ENCODE measurements at places on chromosomes 1 and 21. TPM values are rescaled to one million over a fixed set of nuclear protein-coding genes. Genes with fewer than 3 reads are reported as not detected.

DNA sequence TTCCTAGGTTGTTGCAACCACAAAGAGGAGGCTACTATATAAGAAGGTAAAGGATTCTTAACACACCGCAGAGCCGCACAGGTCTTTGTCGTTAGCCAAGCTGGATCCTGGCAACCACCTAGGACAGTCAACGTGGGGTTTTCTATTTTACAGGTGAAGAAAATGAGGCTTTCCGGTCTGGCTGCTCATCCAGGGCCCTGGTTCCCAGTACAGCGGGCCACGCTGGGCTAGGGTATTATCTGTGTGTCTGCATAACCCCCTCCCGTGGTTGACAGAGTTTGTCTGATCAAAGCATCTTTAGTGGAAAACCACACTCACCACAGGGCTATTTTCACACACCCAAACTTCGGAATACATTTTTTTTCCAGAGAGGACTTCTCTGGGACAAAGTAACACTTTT lies 39.0 kb upstream of the PDE9A start:
- H3K4me3 ChIP-seq: no peak overlapping the region
- no peak for DNase-seq
- H3K4me1 ChIP-seq: no peaks in the 10 kb centered on the region
- no peaks in the 10 kb centered on the region for H3K36me3 ChIP-seq
- no peak overlapping the region for H3K27ac ChIP-seq

GRCh38 chr1:158496374-158496773 lies 24.4 kb downstream of the OR10R2 start:
- H3K4me1 ChIP-seq: no peaks in the 10 kb centered on the region
- H3K27ac ChIP-seq: no peak overlapping the region
- H3K36me3 ChIP-seq: no peaks in the 10 kb centered on the region
- H3K27me3 ChIP-seq: no peaks in the 10 kb centered on the region

GRCh38 chr1:161311595-161312181 lies 1.9 kb upstream of the MPZ start:
- H3K27me3 ChIP-seq: peaks cover 5% of the 10 kb centered on the region
- no peak overlapping the region for H3K27ac ChIP-seq
- no peak for DNase-seq
- no peaks in the 10 kb centered on the region for H3K36me3 ChIP-seq
- H3K4me1 ChIP-seq: peaks cover 3% of the 10 kb centered on the region
- no peak overlapping the region for H3K4me3 ChIP-seq

- H3K4me1 ChIP-seq: no peaks in the 10 kb centered on the region
- peaks cover 21% of the 10 kb centered on the region for H3K36me3 ChIP-seq
- DNase-seq: no peak
- no peak overlapping the region for H3K27ac ChIP-seq
Measured at GRCh38 chr1:155719703-155720102, 30.8 kb downstream of the DAP3 start.

DNA sequence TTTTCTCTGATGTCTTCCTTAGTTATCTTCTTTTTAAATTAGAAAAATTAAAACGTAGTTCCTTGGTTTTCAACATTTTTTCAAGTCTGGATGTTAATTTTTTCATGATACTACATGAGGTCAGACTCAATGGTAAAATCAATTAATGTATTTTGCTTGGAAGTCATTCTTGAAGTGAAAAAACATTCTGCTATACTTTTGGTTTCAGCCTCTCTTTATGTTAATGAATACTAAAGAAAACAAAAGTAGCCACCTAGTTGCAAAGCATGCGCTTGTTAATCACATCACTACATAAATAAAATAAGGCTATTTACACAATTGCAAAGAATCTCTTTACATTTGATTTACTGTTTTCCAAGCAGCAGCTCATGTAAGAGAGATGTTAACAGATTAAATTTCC lies 170.4 kb downstream of the LIPI start:
- no peak overlapping the region for H3K27ac ChIP-seq
- no peak overlapping the region for H3K4me3 ChIP-seq
- no peaks in the 10 kb centered on the region for H3K36me3 ChIP-seq

CYYR1 gene
- total RNA-seq: not detected

RUNX3 gene
- total RNA-seq: not detected

KCNT2 gene
- 0.56 TPM for total RNA-seq

DNAJC28 gene
- total RNA-seq: 1.4 TPM

DNA sequence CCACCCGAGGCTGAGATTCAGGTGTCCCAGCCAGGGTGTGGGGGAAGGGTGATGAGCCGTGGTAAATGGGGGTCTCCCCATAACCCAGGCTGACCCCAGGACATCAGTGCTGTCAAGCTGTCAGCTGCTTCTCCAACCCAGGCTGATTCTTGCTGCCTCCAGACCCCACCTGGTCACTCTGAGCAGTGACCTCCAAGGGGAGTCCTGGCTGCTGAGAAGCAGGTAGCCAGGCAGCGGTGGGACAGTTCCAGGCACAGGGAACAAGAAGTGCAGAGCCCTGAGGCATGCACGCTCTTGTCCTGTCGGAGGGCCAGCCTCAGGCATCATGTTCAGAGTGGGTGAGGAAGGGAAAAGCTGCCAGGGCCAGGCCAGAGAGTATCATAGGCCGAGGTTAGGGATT lies 1.1 kb downstream of the ESPN start:
- H3K4me3 ChIP-seq: no peak overlapping the region
- no peaks in the 10 kb centered on the region for H3K36me3 ChIP-seq
- H3K4me1 ChIP-seq: peaks cover 3% of the 10 kb centered on the region
- no peak for DNase-seq
- peaks cover 84% of the 10 kb centered on the region for H3K27me3 ChIP-seq
- H3K27ac ChIP-seq: no peak overlapping the region

GRCh38 chr1:246893191-246893939 lies 38.4 kb downstream of the AHCTF1 start:
- H3K36me3 ChIP-seq: peaks cover 37% of the 10 kb centered on the region
- no peak for DNase-seq
- H3K4me3 ChIP-seq: no peak overlapping the region
- H3K4me1 ChIP-seq: no peaks in the 10 kb centered on the region
- no peaks in the 10 kb centered on the region for H3K27me3 ChIP-seq

DNA sequence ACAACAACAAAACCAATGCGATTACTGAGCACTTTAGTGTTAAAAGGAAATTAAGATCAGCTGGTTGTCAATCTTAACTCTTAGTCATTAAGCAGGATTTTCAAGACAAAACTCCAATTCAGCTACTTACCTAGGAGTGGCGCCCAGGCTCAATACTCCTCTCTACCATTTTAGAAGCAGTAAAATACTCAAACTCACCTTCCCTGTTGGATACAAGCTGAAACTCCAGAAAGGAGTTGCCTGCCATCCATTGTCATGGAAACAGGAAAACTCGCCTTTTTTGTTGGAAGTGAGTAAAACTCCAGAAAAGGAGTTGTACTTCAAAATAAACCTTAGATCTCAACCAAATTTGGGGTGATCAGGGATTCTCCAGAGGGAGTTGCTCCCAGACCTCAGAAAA lies 127.0 kb upstream of the F3 start:
- no peak overlapping the region for H3K4me3 ChIP-seq
- no peaks in the 10 kb centered on the region for H3K36me3 ChIP-seq
- no peaks in the 10 kb centered on the region for H3K27me3 ChIP-seq
- no peak for DNase-seq

GRCh38 chr1:25669781-25670567 lies 53.4 kb downstream of the MAN1C1 start:
- peaks cover 12% of the 10 kb centered on the region for H3K4me1 ChIP-seq
- no peaks in the 10 kb centered on the region for H3K27me3 ChIP-seq
- DNase-seq: no peak

OR14C36 gene
- total RNA-seq: not detected

SPRTN gene
- total RNA-seq: 17.4 TPM

SLC25A34 gene
- under 0.01 TPM for total RNA-seq

GRCh38 chr1:225209153-225209552 lies 218.7 kb downstream of the LBR start:
- H3K4me1 ChIP-seq: no peaks in the 10 kb centered on the region
- H3K27ac ChIP-seq: no peak overlapping the region
- H3K36me3 ChIP-seq: no peaks in the 10 kb centered on the region
- DNase-seq: no peak
- no peak overlapping the region for H3K4me3 ChIP-seq

LSM10 gene
- 11.7 TPM for total RNA-seq

GRCh38 chr1:145992502-145992936 lies 3.9 kb downstream of the TXNIP start:
- no peak overlapping the region for H3K4me3 ChIP-seq
- DNase-seq: no peak
- peaks cover 8% of the 10 kb centered on the region for H3K4me1 ChIP-seq
- H3K27me3 ChIP-seq: no peaks in the 10 kb centered on the region
- H3K27ac ChIP-seq: no peak overlapping the region

- H3K36me3 ChIP-seq: no peaks in the 10 kb centered on the region
- H3K4me1 ChIP-seq: peaks cover 15% of the 10 kb centered on the region
- H3K27me3 ChIP-seq: no peaks in the 10 kb centered on the region
- H3K4me3 ChIP-seq: no peak overlapping the region
- no peak for DNase-seq
Measured at GRCh38 chr1:202622388-202622787, 87.9 kb downstream of the SYT2 start.

- H3K36me3 ChIP-seq: no peaks in the 10 kb centered on the region
- DNase-seq: no peak
- H3K27me3 ChIP-seq: no peaks in the 10 kb centered on the region
- H3K4me1 ChIP-seq: peaks cover 12% of the 10 kb centered on the region
- no peak overlapping the region for H3K4me3 ChIP-seq
Measured at GRCh38 chr1:44073528-44073927, 42.3 kb upstream of the SLC6A9 start.

DNA sequence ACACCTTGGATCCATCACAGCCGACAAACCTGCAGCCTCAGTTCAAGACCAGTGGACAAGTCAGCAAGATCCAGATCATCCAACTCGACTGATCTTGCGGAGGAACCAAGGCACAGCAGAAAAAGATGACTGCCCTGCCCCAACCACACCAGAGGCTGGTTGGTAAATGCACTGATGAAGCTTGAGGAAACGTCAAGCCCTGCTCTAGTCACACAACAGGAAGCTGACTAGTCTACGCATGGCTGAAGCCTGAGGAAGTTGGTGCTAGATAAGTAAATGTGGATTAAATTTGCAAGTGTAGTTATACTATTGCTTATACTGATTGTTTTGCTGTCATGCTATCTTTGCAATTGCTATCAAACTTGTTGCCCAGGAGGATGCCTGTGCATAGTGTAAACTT lies 89.0 kb downstream of the LIPI start:
- DNase-seq: no peak
- no peaks in the 10 kb centered on the region for H3K36me3 ChIP-seq
- no peaks in the 10 kb centered on the region for H3K27me3 ChIP-seq

DNA sequence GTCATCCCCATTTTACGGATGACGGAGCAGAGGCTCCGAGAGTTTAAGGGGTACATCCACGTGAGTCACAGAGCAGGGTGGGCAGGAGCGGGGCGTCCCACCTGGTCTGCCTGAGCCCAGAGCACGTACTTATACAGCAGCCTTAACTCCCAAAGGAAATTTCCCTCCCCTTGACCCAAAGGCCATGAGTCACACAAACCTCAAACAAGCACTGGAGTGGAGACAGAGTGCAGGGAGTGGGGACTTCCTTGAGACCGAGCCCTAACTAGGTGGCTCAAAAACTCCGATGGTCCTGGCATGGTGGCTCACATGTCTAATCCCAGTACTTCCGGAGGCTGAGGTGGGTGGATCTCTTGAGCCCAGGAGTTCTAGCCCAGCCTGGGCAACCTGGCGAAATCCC lies 141.6 kb upstream of the KLHDC7A start:
- H3K4me3 ChIP-seq: no peak overlapping the region
- H3K4me1 ChIP-seq: no peaks in the 10 kb centered on the region
- no peaks in the 10 kb centered on the region for H3K27me3 ChIP-seq
- H3K36me3 ChIP-seq: no peaks in the 10 kb centered on the region
- no peak overlapping the region for H3K27ac ChIP-seq

All from IMR-90 (cell line).